ENCODE measurements at places on chromosomes 1 and 21.

- no peak for DNase-seq
Observed at GRCh38 chr1:69940231-69940630, 265.1 kb downstream of the LRRC40 start.

GRCh38 chr1:79585801-79586200 lies 579.3 kb upstream of the ADGRL4 start:
- DNase-seq = no peak

DNA sequence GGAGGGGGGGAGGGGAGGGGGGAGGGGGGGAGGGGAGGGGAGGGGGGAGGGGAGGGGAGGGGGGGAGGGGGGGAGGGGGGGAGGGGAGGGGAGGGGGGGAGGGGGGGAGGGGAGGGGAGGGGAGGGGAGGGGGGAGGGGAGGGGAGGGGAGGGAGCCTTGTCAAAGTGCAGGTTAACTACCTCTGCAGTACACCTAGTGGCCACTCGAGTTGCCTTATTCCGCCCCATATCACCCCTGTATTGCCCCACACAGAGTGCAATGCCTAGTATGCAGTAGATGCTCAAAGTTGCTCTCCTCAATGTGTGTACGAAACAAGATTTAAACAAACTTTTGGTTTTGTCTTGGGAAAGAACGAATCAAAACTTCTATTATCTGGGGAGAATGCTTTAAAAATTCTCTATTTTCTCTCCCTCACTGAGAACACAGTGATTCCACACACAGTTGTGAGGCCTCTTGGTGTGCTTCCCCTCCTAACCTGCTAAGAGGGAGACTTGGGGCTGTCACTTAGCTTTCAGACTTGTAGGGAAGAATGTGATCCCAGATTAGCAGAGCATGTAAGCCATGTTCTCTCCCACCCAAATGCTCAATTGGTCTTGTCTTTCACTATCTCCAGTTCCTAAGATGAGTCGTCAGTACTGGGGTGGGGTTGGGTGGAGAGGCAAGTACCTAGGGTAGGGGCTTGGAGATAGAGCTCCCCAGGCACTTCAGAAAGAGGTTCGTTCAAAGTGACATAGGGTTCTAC lies 79.7 kb upstream of the MAP10 start:
- DNase-seq = no peak

GRCh38 chr1:71667216-71667615 lies 586.4 kb upstream of the ZRANB2 start:
- no peak for DNase-seq

GRCh38 chr1:109207467-109208103 lies 6.1 kb upstream of the SARS1 start:
- no peak for DNase-seq

- DNase-seq = no peak
Observed at GRCh38 chr1:53557369-53557768, 98.2 kb downstream of the DMRTB1 start.

DNA sequence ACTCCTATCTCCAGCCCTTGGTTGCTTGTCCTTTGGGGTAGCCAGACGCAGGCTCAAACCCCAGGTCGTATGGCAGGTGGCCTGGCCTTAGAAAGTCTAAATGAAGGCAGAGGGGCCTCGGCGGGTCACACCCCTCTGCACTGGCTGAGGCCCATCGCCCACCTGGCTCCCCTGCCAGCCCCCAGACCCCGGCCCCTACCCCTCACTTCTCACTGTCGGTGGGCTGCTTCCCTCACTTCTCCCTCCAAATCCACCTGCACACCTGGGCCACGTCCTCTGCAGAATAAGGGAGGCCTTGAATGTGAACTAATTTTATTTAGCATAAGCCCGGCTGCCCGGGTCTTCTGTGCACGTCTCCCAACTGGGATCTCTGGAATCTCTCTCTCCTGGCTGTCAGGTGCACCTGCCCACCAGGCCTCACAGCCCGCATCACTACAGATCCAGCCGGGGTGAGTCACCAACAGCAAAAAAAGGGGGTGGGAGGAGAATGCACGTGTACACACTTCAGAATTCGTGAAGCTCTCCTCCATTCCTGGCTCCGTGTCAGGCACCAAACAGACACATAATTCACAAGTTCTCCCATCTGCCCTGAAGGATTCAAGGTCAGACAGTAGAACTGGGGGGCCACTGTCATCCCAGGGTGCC lies 107.5 kb upstream of the SIM2 start:
- DNase-seq = no peak

GRCh38 chr1:39105841-39106765 lies 80.0 kb downstream of the NDUFS5 start:
- DNase-seq = peak; percentile 9
